ENCODE measurements at places on chromosomes 3 and 15.
A peak's percentile ranks its signal among the peaks of the same experiment; 100 is the strongest.

- H3K4me1 ChIP-seq = peaks cover 10% of the 10 kb centered on the region
- no peak overlapping the region for H3K4me3 ChIP-seq
- no peaks in the 10 kb centered on the region for H3K36me3 ChIP-seq
- DNase-seq = peak; percentile 84
- no peak overlapping the region for H3K27ac ChIP-seq
Observed at GRCh38 chr3:46866720-46867549, 3.7 kb upstream of the MYL3 start.

- peaks cover 3% of the 10 kb centered on the region for H3K4me1 ChIP-seq
- no peak overlapping the region for H3K4me3 ChIP-seq
- no peaks in the 10 kb centered on the region for H3K36me3 ChIP-seq
- no peak overlapping the region for H3K27ac ChIP-seq
- H3K27me3 ChIP-seq = no peaks in the 10 kb centered on the region
- no peak for DNase-seq
Observed at GRCh38 chr15:58547628-58548307, 116.0 kb downstream of the LIPC start.

- no peak overlapping the region for H3K27ac ChIP-seq
- no peaks in the 10 kb centered on the region for H3K4me1 ChIP-seq
- no peaks in the 10 kb centered on the region for H3K36me3 ChIP-seq
- H3K4me3 ChIP-seq = no peak overlapping the region
- H3K27me3 ChIP-seq = no peaks in the 10 kb centered on the region
Observed at GRCh38 chr3:31768479-31769125, 212.5 kb downstream of the OSBPL10 start.

- H3K4me3 ChIP-seq = no peak overlapping the region
- DNase-seq = no peak
- H3K4me1 ChIP-seq = no peaks in the 10 kb centered on the region
- no peak overlapping the region for H3K27ac ChIP-seq
- H3K27me3 ChIP-seq = no peaks in the 10 kb centered on the region
Observed at GRCh38 chr3:125023833-125024555, 31.8 kb downstream of the HEG1 start.

GRCh38 chr15:79978260-79978654 lies 7.3 kb upstream of the BCL2A1 start:
- H3K36me3 ChIP-seq = no peaks in the 10 kb centered on the region
- no peak overlapping the region for H3K27ac ChIP-seq
- H3K27me3 ChIP-seq = no peaks in the 10 kb centered on the region

DNA sequence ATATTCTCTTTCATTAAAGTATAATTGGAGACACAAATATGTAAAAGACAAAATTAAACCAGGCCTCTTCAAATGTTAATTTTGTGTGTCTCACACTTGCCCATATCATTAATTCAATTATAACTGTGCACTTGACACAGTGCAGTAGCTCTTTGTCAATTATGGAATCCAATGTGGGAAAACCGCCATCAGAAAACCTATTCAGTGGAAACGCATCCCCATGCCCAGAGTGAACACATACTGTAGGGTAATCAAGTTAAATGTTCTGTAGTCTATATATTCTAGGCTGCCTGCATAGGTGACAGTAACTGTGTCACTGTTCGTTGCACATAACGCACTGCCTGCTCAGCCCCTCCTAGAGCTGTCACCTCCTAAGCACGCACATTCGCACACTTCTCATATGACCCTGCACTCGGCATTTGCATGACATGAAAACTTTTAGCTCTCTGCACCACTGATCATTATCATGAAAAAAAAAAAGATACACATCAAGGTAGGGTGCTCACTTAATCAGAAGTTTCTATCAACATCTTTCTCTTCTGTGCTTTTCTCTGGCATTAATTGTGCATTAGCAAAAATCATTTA lies 63.2 kb downstream of the MEIS2 start:
- no peak for DNase-seq
- peaks cover 84% of the 10 kb centered on the region for H3K4me1 ChIP-seq
- no peak overlapping the region for H3K27ac ChIP-seq
- no peak overlapping the region for H3K4me3 ChIP-seq
- H3K36me3 ChIP-seq = no peaks in the 10 kb centered on the region

GRCh38 chr3:4584456-4585249 lies 91.5 kb downstream of the ITPR1 start:
- H3K4me1 ChIP-seq = peaks cover 20% of the 10 kb centered on the region
- no peak overlapping the region for H3K27ac ChIP-seq
- no peak for DNase-seq
- H3K27me3 ChIP-seq = no peaks in the 10 kb centered on the region
- H3K36me3 ChIP-seq = no peaks in the 10 kb centered on the region
- no peak overlapping the region for H3K4me3 ChIP-seq

DNA sequence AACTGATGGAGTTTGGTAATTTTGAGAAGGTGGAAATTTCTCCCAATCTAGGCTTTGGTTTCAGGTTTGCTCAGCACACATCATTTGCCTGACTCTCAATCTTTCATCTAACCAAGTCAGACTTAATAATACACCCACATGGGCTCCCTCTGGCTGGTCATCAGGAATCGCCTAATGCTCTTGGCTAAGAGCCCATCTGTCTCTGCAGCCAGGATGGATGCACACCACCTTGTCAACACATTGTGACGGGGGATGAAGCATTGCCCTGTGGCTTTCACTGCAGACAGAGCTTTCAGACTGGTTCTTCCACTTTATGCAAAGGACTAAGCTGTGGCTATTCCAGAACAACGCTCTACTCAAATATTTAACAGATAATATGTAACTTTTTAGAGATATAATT lies 3.0 kb upstream of the HDGFL3 start:
- H3K27ac ChIP-seq = no peak overlapping the region
- H3K36me3 ChIP-seq = no peaks in the 10 kb centered on the region
- H3K4me3 ChIP-seq = no peak overlapping the region
- H3K4me1 ChIP-seq = peaks cover 7% of the 10 kb centered on the region
- no peaks in the 10 kb centered on the region for H3K27me3 ChIP-seq
- DNase-seq = no peak

GRCh38 chr3:82000350-82000749 lies 238.9 kb upstream of the GBE1 start:
- no peak overlapping the region for H3K4me3 ChIP-seq
- H3K27me3 ChIP-seq = no peaks in the 10 kb centered on the region
- no peak for DNase-seq
- H3K27ac ChIP-seq = no peak overlapping the region

DNA sequence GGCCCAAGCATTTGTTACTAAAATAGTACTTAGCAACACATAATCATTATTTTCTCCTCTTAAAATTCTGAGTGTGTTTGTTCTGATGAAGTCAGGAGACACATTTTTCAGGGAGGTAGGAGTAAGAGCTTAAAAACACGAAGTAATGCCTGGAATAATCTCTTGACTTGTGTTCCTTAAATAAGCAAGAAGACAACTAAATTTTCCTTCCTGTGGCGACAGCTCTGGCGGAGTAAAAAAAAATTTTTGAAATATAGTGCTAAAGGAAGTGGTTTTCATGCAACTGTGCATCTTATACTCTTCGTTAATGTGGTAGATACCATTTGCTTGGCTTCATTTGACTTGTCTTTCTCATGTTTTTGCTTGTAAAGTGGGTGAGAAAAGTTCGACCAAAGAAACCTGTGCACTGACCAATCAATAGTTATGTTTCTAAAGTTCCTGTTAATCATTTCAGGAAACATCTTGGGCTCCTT lies 11.1 kb upstream of the MBNL1 start:
- peaks cover 16% of the 10 kb centered on the region for H3K4me1 ChIP-seq
- no peaks in the 10 kb centered on the region for H3K36me3 ChIP-seq
- no peak for DNase-seq
- H3K4me3 ChIP-seq = no peak overlapping the region

GRCh38 chr3:185926445-185926844 lies 11.4 kb downstream of the TRA2B start:
- H3K27ac ChIP-seq = no peak overlapping the region
- H3K27me3 ChIP-seq = no peaks in the 10 kb centered on the region
- H3K36me3 ChIP-seq = peaks cover 29% of the 10 kb centered on the region
- no peak for DNase-seq

- H3K27me3 ChIP-seq = no peaks in the 10 kb centered on the region
- no peaks in the 10 kb centered on the region for H3K36me3 ChIP-seq
- DNase-seq = no peak
Observed at GRCh38 chr3:186991470-186991869, 61.1 kb downstream of the ST6GAL1 start.

DNA sequence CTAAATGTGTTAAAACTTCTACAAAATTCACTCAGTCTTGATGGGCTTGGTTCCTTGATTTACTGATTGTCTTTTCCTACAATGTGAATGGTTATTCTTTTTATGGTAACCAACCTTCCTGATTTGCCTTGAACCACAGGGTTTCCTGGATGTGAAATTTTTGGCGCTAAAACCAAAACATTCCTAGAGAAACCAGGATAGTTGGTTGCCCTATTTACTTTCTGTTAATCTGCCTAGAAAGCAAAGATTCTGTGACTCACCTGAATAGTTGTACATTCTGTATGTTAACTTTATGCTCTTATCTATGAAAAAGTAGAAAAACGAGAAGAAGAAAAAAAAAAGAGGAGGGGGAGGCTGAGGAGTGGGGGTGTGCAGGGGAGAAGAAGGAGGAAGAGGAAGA lies 23.2 kb upstream of the RBP2 start:
- H3K4me3 ChIP-seq = no peak overlapping the region
- H3K27ac ChIP-seq = no peak overlapping the region
- H3K27me3 ChIP-seq = no peaks in the 10 kb centered on the region
- no peaks in the 10 kb centered on the region for H3K4me1 ChIP-seq
- no peaks in the 10 kb centered on the region for H3K36me3 ChIP-seq
- DNase-seq = no peak

DNA sequence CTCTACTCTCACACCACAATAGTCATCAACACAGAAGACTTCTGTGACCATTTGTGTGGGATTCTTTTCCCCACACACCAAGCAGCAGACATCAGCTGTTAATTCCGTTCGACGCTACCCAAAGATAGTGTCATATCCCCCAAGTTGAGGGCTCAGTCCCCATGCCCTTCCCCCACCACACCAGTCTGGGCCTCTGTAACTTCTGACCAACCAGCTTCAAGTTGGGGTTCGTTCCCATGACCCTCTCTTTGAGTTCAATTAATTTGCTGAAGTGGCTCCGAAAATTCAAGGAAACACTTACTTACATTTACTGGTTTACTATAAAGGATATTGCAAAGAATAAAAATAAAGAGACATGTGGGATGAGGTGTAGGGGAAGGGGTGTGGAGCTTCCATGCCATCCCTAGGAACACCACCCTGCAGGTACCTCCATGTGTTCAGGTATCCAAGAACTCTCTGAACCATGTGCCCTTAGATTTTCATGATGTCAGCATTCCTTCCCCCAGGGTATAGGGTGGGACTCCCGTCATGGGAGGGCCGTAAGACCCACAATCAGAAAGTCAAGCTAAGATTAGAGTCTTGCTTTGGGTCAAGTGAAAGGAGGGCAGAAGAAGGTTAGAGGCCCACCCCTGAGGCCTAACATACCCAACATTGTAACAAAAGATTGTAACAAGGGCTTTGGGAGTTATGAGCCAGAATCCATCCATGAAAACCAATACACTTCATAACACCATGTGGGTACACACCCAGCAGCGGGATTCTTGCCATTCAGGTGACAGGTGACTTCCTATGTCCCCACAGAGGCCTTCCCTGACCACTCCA lies 82.7 kb downstream of the BTLA start:
- no peak for DNase-seq
- no peaks in the 10 kb centered on the region for H3K4me1 ChIP-seq
- H3K36me3 ChIP-seq = no peaks in the 10 kb centered on the region
- no peak overlapping the region for H3K27ac ChIP-seq
- no peaks in the 10 kb centered on the region for H3K27me3 ChIP-seq

- no peaks in the 10 kb centered on the region for H3K4me1 ChIP-seq
- no peak overlapping the region for H3K4me3 ChIP-seq
- H3K36me3 ChIP-seq = no peaks in the 10 kb centered on the region
- no peak overlapping the region for H3K27ac ChIP-seq
- DNase-seq = no peak
- H3K27me3 ChIP-seq = no peaks in the 10 kb centered on the region
Observed at GRCh38 chr3:31173118-31173718, 278.8 kb upstream of the GADL1 start.

DNA sequence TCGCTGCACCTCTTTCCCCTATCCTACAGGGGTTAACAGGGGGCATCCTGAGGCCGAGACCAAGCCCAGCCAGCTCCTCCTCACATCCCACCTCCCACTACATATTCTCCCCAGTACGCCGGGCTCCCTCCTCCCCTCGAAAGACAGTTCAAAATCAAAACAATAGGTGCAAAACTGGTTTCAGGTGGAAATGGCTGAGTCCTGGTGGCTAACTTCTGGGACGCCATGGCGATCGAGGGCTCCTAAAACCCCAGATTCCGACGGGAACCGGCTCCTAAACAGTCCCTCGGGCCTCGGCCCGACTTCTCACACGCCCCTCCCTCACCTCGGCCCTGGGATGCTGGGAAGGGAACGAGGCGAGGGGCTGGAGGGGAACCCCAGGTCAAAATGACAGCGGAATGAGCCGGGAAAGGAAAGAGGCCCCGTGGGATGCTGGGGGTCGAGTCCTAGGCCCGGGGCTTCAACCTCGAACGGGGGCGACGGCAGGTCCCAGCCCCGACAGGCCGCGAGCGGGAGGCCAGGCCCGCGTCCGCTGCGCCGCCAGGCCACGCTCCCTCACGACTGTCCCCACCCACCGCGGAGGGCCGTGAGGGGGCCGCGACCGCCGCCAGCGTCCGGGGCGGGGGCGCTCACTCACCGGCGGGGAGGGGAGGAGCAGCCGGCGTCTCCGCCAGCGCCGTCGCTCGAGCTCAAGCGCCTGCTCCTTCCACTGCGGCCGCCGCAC lies 492 bp downstream of the TMCC1 start:
- H3K27ac ChIP-seq = peak overlapping the region; percentile 99
- H3K36me3 ChIP-seq = peaks cover 7% of the 10 kb centered on the region
- H3K4me3 ChIP-seq = peak overlapping the region; percentile 75

- no peak overlapping the region for H3K27ac ChIP-seq
- H3K4me1 ChIP-seq = peaks cover 22% of the 10 kb centered on the region
- H3K27me3 ChIP-seq = no peaks in the 10 kb centered on the region
- no peaks in the 10 kb centered on the region for H3K36me3 ChIP-seq
- DNase-seq = no peak
- no peak overlapping the region for H3K4me3 ChIP-seq
Observed at GRCh38 chr15:58434334-58434875, 2.6 kb downstream of the LIPC start.

- no peaks in the 10 kb centered on the region for H3K27me3 ChIP-seq
- DNase-seq = peak; percentile 85
- peak overlapping the region; percentile 82 for H3K4me3 ChIP-seq
- H3K4me1 ChIP-seq = peaks cover 27% of the 10 kb centered on the region
- no peaks in the 10 kb centered on the region for H3K36me3 ChIP-seq
Observed at GRCh38 chr3:113744941-113745755, 901 bp downstream of the NAA50 start.

DNA sequence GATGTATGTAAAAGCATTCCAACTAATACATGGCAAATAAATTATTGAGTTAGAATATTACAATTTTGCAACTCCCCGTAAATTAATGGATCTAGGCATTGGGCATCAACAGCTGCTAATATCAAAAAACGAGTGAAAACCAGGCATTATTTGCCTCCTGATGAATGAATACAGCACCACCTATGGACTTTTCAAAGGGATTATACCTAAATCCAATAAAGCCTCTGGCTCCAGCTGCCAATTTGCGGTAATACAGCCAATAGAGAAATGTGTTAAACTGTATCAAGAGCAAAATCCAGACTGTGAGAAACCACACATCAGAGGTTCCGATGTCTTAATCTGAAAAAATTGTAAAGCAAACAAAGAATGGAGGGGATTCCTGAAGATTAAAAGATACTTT lies 16.3 kb upstream of the A4GNT start:
- no peaks in the 10 kb centered on the region for H3K36me3 ChIP-seq
- H3K27me3 ChIP-seq = no peaks in the 10 kb centered on the region
- no peak overlapping the region for H3K27ac ChIP-seq
- no peaks in the 10 kb centered on the region for H3K4me1 ChIP-seq
- no peak overlapping the region for H3K4me3 ChIP-seq

- H3K4me3 ChIP-seq = no peak overlapping the region
- peaks cover 7% of the 10 kb centered on the region for H3K4me1 ChIP-seq
- no peak overlapping the region for H3K27ac ChIP-seq
- DNase-seq = no peak
- peaks cover 31% of the 10 kb centered on the region for H3K27me3 ChIP-seq
Observed at GRCh38 chr3:32109256-32109655, 2.8 kb downstream of the GPD1L start.

All from neural progenitor cell (in vitro differentiated cells).